A673 (cell line): ENCODE measurements at places on chromosomes 4 and X. TPM values are rescaled to one million over a fixed set of nuclear protein-coding genes. Genes with fewer than 3 reads are reported as not detected.

GRCh38 chr4:152369902-152370295 lies 166.0 kb downstream of the FBXW7 start:
- DNase-seq, result peak; percentile 21

GRCh38 chr4:188989371-188989770 lies 850.1 kb downstream of the TRIML1 start:
- no peak for DNase-seq

- no peak for DNase-seq
These were observed 4.2 kb upstream of the DUSP9 start for GRCh38 chrX:153642655-153643430.

GRCh38 chrX:9166584-9166944 lies 132.6 kb upstream of the FAM9B start:
- DNase-seq, result no peak

DNA sequence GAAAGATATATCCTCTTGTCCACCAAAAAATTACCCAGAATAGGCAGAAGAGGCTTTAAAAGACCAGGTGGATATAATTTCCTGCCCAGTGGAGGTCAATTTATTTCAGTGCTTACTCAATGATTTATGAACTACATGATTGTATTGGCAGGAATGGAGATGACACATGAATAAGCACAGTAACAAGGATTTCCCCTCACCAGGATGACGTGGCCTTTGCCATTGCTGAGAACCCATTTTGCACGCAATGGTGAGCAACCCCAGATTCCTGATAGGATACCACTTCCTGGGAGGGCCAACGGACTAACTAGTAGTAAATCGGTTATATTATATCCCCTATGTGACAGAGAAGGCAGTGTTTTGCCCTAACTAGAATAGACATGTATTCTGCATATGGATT lies 11.6 kb upstream of the TTC29 start:
- peak; percentile 4 for DNase-seq

GRCh38 chrX:109855501-109855900 lies 122.4 kb upstream of the ACSL4 start:
- peak; percentile 34 for DNase-seq

DNA sequence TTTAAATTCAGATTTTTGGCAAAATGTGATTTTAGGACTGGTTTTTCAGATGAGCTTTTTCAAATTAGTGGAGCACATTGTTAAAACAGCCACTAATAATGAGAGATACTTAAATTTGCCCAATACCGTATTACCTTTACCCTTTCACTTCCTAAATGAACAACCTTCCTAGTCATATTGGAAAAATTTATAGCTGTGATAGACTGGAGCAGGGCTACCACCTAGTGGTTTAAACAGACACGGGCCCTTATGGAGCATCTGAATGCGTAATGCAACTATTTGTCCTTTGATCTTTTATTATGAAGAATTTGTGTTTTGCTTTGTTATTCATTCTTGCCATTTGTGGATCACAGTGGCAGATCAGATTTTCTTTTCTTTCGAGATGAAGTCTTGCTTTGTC lies 72.7 kb downstream of the KDM6A start:
- DNase-seq, result peak; percentile 12

DNA sequence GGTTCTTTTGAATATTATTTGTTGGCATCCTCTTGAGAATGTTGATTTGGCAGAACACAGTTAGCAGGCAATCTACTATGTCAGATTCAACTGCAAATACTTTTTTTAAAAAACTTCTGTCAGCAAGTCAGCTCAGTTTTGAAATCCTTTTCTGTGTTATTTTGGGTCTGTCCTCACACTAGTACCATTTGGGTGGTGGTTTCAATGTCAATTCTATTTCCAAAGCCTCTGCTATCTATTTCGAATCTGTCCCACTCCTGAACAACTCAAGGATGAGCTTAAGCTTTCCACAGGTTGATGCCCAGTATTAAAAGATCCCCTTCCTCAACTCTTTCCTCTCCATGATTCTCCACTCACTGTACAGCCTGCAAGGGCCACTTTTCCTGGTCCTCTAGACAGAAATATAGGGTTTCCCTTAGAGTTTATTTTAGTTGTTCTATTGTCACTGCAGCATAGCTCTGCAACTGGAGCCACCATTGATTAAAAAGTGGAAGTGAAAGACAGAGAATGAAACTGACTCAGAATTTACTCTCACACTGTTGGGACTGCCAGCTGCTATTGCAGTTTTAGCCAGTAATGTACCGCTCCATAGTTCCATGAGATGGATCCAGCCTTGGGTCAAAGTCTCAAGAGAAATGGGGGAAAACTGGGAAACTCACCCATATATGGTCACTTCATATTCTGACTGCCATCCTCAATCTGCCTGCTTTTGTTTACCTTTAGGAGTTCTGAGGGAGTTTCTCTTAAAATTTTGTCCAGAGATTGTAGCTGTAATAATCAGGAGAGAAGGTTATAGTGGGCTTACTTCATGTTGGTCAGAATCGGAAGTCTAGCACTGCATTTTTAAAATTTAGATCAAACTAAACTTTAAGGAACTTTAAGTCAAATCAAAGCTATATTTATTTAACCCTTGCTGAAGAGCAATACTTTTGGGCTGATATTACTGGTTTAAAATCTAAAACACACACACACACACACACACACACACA lies 14.6 kb downstream of the HDX start:
- DNase-seq, result no peak

GRCh38 chr4:189773909-189774308 lies 166.8 kb upstream of the FRG1 start:
- DNase-seq, result peak; percentile 9

DNA sequence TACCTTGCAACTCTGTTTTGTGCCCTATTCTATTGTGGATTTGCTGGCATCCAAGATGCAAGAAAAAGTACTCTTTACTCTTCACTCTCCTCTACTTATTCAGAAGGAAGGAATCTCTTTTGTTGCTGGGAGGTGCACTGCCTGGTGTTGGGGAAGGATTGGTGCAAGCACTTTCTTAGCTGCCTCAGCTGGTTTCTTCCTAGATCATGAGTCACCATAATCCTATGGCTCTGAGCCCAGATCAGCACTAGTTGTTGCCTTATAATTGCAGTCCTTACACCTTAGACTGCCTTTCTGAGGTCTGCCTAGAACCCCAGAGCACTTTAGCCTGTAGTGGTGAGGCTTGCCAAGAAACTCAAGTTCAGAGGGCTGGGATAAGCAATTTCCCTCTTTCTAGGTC lies 37.0 kb upstream of the CT83 start:
- DNase-seq, result peak; percentile 10

- DNase-seq, result peak; percentile 51
These were observed 2.8 kb downstream of the SFRP2 start for GRCh38 chr4:153785910-153786721.

DNA sequence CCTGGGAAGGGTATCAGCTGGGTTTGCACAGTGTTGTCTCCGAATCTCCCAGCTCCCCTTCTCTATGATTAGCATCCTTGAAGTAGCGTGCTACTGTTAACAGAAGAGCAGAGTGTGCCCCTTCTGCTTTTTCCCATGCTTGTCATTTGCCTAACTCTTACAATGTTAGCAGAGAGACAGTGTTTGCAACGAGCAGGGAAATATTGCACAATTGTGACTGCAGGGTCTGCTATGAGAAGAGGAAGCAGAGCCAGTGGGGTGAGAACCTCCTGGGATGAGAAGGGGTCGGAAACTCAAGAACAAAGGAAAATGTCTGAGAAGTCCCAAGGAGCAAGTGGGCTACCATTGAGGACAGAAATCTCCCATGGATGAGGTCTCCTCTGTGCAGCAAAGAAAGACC lies 7.8 kb upstream of the CHRNA9 start:
- DNase-seq, result no peak

The ZCCHC18 gene
- total RNA-seq, result 0.54 and 1.4 TPM in 2 replicates

The SMIM14 gene
- total RNA-seq, result 14.4 and 14.5 TPM in 2 replicates

The GABRE gene
- not detected in 2 replicates for total RNA-seq

The GPR50 gene
- total RNA-seq, result not detected in 2 replicates
